ENCODE measurements at places on chromosomes 2 and 18.

DNA sequence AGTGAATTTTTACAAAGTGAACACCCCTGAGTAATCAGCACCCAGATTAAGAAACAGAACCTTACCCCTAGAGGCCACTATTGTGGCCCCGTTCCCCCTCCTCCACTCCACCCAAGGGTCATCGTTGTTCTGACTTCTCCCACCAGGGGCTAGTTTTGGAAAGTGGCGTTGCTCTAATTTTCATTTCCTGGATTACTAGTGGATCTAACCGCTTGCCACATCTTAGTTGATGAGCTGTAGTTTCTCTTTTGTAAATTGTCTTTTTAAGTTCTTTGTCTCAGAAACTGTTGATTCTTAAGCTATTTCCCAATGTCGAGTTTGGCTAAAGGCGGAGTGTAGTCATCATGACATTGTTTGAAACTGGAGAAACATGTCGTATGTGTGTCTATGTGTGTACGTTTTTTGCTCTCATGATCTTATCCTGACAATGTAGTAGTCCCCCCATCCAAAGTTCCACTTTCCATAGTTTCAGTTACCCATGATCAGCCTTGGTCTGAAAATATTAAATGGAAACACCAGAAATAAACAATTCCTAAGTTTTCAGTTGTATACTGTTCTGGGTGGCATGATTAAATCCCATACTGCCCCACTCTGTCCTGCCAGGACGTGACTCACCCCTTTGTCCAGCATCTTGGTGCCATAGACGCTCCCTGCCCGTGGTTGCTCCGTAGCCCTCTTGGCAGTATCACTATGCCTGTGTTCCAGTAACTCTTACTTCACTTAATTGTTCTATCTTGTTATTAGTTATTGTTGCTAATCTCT is 71.0 kb upstream of the SP3 start:
- peak; percentile 57 for DNase-seq

DNA sequence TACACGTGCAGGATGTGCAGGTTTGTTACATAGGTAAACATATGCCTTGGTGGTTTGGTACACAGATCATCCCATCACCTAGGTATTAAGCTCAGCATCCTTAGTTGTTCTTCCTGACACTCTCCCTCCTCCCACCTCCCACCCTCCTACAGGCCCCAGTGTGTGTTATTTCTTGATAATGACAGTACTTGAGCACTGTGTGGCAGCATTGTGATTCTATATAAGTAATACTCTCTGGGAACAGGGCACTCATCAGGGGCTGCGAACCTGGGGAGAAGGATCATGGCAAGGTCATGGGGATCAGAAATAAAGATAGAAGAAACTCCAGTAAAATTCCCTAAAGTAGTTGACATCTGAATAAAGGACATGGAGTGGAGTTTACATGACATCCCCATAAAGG is 1256.2 kb upstream of the CRIM1 start:
- no peak for DNase-seq

DNA sequence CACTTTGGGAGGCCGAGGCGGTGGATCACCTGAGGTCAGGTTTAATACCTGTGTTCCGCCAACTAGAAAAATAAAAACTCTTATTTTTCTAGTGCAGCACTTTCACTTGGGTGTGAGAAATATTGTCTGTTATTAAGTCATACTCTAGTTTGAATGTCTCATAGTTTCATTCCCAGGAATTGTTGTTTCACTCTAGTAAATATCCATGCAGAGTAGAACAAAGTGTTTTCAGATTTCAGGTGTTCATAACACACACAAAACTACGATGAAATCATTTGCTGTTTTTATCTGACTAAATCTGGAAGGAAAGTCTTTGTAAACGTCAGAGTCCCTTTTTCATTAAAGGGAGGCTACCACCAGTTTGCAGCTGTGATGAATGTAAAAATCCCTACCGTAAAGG is 4.0 kb downstream of the FAM117B start:
- DNase-seq, result no peak

DNA sequence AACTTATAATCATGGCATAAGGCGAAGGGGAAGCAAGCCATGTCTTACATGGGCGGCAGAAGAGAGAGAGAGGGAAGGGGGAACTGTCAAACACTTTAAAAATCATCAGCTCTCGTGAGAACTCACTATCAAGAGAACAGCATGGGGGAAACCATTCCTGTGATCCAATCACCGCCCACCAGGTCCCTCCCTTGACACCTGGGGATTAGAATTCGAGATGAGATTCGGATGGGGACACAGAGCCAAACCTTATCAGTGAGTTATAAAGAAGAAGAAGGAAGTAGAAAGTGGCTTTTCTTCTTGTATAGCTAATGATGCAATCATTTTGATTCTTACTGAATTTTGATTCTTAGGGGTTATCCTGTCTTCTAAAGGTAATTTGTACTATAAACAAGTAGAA is 51.4 kb downstream of the SMCHD1 start:
- peak; percentile 6 for DNase-seq

DNA sequence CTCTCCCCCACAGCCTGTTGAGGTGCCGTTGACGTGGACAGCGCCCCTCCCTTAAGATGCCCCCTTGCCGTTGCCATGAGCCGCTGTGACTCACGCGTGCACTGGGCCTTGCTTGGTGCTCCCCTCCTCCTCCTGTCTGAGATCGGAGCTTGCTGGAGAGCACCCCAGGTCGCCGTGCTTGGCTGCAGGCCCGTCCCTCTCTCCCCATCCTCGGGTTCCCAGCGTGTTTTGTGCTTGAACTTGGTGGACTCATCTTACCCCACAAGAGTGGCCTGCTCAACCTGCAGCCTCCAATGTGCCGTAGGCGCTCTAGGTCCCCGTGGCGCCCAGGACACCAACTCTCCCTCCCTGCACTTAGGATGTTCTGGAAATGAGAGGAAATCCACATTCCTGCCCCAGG is 39.9 kb downstream of the GBX2 start:
- DNase-seq, result no peak

- no peak for DNase-seq
Observed at GRCh38 chr2:200469708-200470211, 40.1 kb downstream of the KCTD18 start.

- DNase-seq, result no peak
Observed at GRCh38 chr2:64502860-64503259, 21.3 kb upstream of the AFTPH start.

- no peak for DNase-seq
Observed at GRCh38 chr2:218275371-218276072, 5.2 kb downstream of the PNKD start.
